Astrocyte of the cerebellum (primary cell): ENCODE measurements at places on chromosomes 4 and X.
A peak's percentile ranks its signal among the peaks of the same experiment; 100 is the strongest.

DNA sequence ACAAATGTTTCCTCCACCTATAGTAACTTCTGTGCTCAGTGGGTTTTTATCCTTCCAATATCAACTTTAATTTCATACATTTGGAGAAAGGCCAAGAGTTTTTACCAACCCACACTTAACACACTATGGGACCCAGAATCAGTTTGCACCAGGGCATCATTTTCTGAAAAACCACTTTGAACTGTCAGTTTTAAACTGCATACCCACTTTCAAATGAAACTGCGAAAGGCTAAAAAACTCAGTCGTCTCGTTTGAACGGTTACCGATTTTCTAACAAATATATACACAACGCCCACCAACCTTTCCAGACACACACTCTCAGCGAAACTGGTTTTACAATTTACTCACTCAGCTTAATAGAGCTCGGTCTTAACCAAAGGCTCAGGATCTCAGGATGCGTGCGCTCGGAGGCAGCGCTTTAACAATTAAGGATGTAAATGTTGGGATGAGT is 376 bp downstream of the ABCG2 start:
- no peak for DNase-seq

DNA sequence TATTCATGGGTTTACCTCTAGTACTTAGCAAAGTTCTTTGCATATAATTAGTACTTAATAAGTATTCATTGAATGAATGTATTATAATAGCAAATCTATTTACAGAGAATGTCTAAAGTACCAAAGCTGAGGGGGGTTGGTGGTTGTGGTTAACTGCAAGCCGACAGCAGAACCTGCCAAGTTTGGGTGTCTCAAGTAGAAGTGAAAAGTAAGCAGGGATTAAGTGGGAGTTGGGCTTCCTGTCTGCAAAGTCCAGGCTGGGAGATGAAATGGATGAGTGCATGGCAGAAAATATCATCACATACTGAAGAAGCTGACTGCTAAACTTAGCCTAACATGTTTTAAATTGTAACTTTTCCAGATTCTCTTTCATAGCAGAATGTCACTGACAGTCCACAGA is 169.6 kb downstream of the CAMK2D start:
- peak; percentile 64 for DNase-seq

GRCh38 chr4:159227984-159228383 is 125.1 kb downstream of the RAPGEF2 start:
- DNase-seq, result peak; percentile 64

DNA sequence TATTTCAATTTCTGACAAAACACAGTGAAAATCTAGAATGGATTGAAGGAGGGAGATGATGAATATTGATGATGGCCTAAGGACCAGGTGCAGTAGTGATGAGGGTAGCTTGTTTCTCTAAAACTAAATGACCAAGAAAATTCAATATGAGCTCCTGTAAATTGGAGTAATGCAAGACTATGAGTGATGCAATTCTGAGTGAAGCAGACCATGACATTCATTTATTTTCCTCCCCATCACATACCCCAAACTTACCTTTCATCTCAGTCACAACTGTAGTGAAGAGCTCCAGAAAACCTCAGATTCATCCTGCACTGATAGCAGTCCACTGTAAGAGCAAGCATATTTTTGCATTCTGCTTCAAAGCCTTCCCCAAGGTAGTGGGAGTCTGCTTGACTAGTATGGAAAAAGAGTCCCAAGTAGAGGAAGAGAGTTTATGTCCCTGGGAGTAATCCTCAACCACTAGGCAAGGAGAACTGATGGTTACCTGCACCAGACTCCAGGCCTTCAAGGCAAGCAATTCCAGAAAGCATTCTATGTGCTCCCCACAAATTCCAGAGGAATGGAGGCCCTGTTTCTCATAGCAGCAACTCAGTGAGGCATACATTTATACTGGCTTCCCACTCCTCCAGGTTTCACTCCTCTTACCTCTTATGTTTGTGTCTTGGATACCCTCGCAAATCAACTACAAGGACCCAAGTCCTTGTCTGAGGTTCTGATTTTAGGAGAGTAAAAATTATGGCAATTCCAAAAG is 47.2 kb downstream of the CXCL1 start:
- no peak for DNase-seq

GRCh38 chr4:81826335-81826734 is 354.6 kb upstream of the RASGEF1B start:
- DNase-seq, result no peak

DNA sequence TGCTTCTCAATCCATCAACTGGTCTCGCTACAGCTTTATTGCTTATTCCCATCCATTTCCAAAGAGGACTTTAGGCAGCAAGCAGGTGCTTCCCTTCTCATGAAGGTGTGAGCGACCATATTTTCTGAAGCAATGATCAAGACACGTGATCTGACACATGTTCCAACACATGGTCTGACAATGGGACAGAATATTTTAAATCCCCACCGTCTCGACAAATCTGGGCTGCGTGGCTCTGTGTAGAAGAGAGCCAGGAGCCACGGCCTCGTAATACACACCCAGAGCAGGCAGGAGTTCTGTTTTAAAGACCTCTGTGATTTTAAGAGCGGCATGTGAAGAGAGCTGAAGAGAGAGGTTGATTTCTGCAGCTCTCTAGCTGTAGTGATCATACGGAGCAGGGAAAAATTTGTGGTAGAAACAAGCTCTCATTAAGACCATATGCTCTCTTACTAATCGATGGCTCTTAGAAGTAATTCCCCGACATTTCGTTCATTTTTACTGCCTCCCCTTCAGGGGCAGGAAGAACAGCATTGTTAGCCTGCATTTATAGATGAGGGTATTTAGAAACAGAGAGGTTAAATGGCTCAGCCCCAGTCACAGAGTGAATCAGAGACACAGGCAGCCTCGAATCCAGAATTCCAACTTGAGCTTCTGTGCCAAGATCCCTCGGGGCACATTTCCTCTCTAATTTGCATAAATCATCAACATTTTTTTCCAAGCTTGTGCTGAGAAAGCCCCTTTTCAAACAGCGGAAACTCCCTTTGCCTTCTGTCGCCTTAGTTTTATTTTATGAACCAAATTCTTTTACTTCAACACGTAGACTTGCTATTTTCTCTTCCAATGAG is 91.0 kb upstream of the BCOR start:
- DNase-seq, result no peak

GRCh38 chr4:140309124-140309870 is 64.1 kb upstream of the SCOC start:
- no peak for DNase-seq

GRCh38 chr4:23822181-23822580 is 67.7 kb downstream of the PPARGC1A start:
- no peak for DNase-seq

- DNase-seq, result no peak
These were observed 110.8 kb upstream of the TRIM2 start for GRCh38 chr4:153093396-153093795.

GRCh38 chr4:22202246-22202974 is 253.8 kb upstream of the KCNIP4 start:
- no peak for DNase-seq

DNA sequence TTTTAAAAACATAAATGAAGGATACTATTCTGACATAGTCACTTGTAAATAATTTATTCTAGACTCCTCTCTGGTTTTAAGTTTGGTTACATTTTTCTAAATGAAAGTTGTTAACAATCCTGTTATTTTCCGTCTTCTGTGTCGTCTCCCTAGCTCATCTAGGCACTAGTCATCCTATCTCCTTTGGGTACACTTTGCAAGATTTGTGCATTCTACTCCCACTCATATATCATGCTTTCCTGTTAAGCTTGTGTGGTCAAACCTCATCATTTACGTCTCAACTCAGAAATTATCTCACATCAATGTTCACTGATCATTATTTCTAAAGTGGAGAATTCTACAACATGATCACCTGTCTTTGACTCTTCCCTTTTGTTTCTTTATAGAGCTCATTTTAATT is 658.7 kb downstream of the TLL1 start:
- no peak for DNase-seq

GRCh38 chrX:9595174-9595573 is 130.3 kb downstream of the TBL1X start:
- peak; percentile 60 for DNase-seq

DNA sequence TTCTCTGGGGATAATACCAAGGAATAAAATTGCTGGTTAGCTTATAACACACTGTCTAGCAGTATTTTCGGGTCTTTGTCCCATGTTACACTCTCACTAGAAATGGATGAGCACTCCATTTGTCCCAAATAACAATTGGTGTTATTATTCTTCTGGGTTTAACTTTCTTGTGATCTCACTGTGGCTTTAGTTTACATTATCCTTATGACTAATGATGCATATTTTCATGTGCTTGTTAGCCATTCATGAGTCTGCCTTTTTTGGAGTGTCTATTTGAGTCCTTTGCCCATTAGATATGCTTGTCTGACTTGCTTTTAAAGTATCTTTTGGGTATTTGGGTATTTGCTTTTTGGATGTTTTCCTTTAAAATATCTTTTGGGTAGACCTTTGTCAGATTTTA is 372.9 kb upstream of the TENM3 start:
- DNase-seq, result no peak
